HFF-Myc (cell line): ENCODE measurements at places on chromosomes 6 and 20.

DNA sequence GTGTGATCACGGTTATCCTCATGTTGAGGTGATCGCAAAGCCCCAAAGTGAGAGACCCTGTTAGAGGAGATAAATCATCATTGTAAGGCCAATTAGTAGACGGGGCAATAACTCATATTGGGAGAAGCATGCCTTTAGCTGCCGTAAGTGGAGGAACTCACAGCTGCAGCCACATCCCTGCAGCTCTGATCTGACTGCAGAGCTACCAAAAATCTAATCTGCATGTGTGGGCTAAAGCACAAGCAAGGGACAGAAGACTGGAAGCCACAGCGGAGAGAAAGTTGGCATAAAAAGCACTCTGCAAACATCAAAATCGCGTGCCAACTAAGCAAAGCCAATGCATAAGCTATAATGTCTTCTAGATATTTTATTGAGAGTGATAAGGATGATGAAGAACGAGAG lies 79.8 kb downstream of the TBC1D7 start:
- DNase-seq, result no peak

- no peak for DNase-seq
These were observed 3.0 kb upstream of the GRM4 start for GRCh38 chr6:34148631-34149451.

DNA sequence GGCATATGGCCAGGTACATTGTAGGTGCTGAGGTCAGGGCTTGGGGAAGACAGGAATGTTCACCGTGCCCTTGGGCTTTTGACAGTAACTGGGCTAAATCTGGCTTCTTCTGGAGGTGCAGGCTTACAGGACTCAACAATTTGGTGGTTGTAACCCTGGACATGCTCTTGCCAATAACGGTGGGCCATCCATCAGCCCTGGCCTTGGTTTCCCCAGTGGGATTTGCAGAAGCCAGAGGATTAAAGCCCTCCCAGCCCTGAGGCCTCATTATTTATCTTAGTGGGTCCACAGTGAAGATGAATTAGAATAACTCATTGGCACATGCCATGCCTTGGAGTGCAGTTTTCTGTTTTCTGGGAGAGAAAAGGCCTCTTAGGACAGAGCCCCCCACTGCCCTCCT lies 44.0 kb downstream of the TOX2 start:
- no peak for DNase-seq

- DNase-seq, result no peak
These were observed 1.1 kb downstream of the BNIP5 start for GRCh38 chr6:36335465-36336207.

- DNase-seq, result no peak
These were observed 184.2 kb downstream of the DHX35 start for GRCh38 chr20:39146394-39146793.

- no peak for DNase-seq
These were observed 49.1 kb downstream of the MAP3K7 start for GRCh38 chr6:90537723-90538258.

GRCh38 chr6:55064711-55065420 lies 109.4 kb upstream of the HCRTR2 start:
- no peak for DNase-seq

DNA sequence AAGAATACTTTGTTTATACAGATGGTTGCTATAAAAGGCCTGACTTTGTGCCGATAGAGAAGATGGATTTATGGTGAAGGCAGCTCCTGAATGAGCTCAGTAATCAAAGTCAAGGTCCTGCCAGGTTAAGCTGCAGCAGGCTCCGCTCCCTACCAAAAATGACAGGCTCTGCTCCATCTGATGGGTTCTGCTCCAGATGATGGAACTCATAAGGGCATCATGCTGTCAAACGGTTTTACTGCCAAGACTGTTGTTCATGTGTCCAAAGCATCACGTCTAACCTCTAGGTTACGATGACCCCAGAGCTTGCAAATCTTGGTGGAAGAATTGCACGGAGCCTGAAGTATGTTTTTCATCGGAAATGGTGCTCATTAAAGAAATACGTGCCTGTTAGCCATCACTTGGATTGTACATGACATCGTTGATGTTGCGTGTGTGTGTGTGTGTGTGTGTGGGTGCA lies 19.2 kb upstream of the PTGIS start:
- DNase-seq, result peak; percentile 91

GRCh38 chr6:120945905-120946594 lies 388.2 kb downstream of the TBC1D32 start:
- no peak for DNase-seq

- peak; percentile 69 for DNase-seq
These were observed 534.7 kb upstream of the JARID2 start for GRCh38 chr6:14711056-14711703.

DNA sequence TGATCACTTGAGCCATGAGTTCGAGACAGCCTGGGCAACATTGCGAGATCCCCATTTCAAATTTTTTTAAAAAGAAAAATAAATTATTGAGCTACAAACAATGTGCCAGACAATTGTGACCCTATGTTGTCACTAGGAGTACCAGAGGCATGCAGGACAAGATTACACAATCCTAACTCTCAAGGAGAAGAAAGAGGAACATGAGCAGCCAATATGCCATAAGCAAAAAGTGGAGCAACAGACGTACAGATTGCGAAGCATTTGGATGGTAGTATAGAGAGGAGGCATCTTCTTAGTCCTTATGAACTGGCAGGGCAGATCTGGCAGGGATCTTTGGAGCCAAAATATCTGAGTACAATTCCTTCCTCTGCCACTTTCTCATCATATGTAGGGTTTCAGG lies 156.4 kb downstream of the OR2B2 start:
- DNase-seq, result no peak

GRCh38 chr6:157050537-157051265 lies 272.6 kb downstream of the TMEM242 start:
- DNase-seq, result no peak

GRCh38 chr6:160435935-160436334 lies 87.8 kb downstream of the SLC22A3 start:
- no peak for DNase-seq

DNA sequence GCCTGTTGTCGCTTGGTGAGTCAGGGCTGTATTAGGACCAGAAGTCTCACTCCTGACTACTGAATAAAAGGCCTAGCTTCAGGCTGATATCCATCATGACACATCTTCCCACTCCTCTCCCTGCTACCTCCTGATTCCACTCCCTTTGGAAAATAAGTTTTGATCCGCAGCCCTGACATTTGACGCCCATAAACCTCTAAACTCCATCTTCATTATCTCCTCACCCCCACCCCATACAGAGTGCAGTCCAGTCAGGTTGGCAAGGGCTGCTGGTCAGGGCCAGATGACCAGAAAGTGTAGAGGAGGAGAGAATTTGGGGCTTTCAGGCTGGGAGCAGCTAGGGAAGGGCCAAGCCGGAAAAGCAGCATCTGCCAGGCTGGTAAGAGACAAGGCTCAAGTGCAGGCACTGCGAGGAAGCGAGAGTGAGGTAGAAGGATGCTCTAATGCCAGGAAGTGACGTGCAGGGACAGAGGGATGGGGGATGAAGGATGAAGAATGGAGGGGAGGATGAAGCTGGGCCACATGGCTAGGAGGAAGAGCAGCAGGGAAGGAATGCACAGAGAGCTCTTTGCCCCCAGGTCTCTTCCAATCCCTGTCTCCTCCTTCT lies 1.2 kb downstream of the GGT7 start:
- DNase-seq, result no peak

- peak; percentile 66 for DNase-seq
These were observed 98.8 kb downstream of the RTN4IP1 start for GRCh38 chr6:106530502-106530901.
